ENCODE measurements at places on chromosomes 11 and 22.

DNA sequence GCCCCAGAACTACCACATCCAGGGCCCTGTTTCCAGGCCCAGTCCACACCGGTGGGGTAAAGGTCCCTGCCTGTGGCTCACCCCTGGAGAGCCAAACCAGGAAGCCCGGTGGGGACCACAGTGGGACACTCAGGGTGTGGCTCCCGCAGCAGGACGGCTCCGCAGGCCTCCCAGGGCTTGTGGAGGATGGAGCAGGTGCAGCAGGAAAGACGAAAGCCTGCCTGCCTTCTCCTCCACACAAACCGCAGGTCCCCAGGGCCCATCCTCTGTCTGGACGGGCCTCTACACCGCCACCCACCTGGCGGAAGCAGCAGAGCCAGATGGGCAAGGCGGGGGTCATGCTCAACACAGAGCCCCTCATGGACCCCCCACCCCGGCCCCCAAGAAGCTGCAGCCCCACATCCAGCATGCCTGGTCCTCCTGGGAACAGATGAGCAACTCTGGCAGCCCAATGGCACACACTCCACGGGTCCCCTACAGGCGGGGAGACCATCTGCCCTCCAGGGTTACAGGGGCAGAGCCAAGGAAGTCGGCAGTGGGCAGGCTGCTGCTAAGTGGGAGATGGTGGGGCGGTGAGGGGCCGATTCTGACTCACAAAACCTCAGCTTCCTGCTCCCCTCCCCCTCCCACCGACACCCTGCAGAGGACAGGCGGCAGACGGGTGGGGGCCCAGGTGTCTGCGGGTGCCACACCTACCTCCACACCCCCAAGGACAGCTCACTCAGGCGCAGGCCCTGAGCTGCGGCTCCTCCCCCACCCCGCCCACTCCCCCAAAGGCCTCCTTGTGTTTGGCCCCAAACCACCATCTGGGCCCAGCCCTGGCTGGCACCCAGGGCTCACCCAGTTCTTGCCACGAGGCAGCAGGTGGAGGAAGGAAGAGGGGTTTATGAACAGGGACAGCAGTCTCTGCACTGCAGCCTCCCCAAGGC is 5.2 kb downstream of the SBF1 start:
- DNase-seq = peak; percentile 100

DNA sequence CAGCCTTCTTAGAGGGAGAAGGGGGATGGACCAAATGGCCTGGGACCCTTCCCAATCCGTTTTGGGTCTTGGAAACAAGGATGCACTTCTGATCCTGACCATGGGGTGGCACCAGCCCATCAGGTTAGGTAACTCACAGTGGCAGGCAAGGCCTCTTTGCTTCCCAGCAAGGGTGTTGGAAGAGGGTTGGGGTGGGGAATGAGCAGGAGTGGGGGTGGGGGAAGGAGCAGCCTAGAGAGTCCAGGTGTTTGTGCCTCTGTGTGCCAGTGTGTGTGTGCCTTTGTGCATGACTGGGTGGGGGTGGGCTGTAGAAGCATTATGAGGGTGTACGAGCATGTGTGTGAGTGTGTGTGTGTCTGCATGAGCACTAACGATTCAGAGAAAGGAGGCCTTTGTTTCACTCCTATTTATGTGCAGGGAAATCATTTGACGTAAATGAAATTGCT is 213.1 kb downstream of the INSC start:
- DNase-seq = no peak

GRCh38 chr11:35030716-35031213 is 108.2 kb upstream of the CD44 start:
- no peak for DNase-seq

GRCh38 chr11:32069361-32070058 is 21.4 kb upstream of the RCN1 start:
- DNase-seq = no peak

DNA sequence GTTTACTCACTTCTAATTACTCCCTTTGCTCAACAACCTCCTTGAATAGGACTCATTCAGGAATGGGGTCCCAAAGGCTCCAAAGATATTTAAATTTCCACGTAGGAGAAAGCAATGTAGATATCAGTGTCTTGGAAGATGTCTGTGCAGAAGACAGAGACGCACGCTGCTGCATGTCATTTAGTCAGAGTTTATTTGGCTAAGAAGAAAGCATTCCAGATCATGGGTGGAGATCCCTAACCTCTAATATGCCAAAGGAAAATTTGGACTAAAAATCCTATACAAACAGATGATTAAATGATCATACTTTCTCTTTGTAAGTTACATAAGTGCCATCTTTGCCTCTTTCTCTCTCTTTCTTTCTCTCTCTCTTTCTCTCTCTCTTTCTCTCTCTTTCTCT is at the start of gene OR10D3:
OR10D3 (plus strand) TSS at position 278 of the 400 bp plus-strand sequence. CDS start 1,925 bp downstream, outside the sequence.
- DNase-seq = no peak

- DNase-seq = no peak
Observed at GRCh38 chr11:37849706-37850105, 1251.7 kb upstream of the RAG2 start.

- DNase-seq = no peak
Observed at GRCh38 chr11:112321501-112322172, 61.0 kb upstream of the PLET1 start.

DNA sequence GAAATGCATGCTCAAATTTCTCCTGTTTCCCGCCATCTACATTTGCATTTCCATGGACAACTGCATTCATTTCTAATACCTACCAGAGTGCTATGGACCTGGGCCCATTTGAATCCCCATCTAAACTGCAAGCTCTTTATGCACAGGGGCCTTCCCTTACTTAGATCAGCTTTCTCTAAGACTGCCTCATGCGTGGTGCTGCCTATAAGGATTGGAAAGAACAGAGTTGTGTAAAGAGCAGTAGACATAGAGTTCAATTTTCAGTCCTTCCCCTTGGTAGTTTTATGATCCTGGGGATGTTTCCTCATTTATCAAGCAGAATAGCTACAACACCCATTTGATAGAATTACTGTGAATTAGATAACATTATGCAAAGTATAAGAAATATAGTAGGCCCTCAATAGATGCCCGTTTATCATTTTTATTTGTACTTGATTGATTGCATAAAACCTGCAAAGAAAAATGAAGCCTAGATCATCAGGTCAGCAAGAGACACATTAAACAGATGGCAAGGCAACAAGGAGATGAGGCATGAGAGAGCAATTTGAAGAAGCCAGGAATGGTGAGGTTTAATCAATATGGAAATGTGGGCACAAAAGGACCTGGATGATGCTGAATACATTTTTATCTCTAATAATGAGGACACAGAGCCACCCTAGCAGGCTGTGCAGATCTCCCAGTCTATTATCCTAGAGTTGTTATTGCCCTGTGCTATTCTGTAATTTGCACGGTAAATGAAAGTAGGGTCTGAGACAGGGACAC is 359.7 kb downstream of the FAM181B start:
- no peak for DNase-seq

- no peak for DNase-seq
Observed at GRCh38 chr11:64084951-64085710, 49.4 kb downstream of the FLRT1 start.

- no peak for DNase-seq
Observed at GRCh38 chr11:80593648-80594374, 1153.0 kb upstream of the TENM4 start.

GRCh38 chr11:95076416-95076815 is 9.7 kb downstream of the SRSF8 start:
- no peak for DNase-seq

- no peak for DNase-seq
Observed at GRCh38 chr11:112221274-112221835, 4.9 kb upstream of the PTS start.

- DNase-seq = no peak
Observed at GRCh38 chr11:92852946-92853345, 116.5 kb upstream of the MTNR1B start.

- DNase-seq = no peak
Observed at GRCh38 chr11:82895437-82896091, 4.7 kb downstream of the PRCP start.

DNA sequence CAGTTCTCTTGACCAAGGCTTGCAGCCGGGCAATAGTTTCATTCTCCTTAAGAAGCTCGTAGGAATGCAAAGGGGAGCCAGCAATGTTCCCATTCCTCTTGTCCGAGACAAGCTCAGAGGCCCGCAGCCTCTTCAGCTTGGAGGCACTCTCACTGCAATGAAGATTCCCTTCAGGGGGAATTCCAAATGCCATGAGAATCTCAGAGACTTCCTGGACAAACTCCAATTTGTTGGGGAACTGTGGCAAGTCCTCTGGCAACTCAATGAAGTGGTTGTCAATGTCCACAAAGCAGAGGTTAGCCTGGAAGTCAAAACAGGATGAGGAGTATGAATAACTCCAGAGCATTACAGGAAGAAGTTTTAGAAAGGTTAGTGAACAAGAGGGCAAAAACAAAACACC is 84.4 kb downstream of the DENND5A start:
- no peak for DNase-seq

GRCh38 chr11:118604566-118604965 is 2.8 kb upstream of the PHLDB1 start:
- DNase-seq = no peak

GRCh38 chr11:78476066-78476465 is 58.4 kb upstream of the GAB2 start:
- no peak for DNase-seq

DNA sequence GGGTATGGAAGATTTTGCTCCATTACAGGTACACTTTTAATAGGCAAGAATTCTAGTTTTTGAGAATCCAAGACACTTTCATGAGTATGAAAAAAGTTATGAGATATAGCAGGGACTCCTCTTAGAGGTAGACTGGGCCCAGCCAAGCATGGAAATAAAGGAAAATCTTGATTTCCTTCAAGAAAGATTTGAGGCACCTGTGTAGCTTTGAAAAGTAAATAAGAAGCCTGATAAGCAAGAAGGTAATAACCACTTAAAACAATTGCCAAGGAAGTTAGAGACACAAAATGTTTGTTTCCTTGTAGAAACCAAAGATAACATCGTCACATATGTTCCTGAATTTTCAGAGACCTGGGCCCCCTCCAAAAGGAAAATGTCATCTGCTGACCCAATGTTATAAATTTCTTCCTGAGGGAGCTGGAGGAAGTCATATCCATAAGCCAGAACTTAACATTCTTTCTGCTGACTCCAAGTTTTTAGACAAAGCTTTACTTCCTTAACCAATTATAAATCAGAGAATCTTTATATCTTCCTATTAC is 314.5 kb upstream of the ANO3 start:
- DNase-seq = no peak

GRCh38 chr11:42465623-42466022 is 846.2 kb upstream of the API5 start:
- DNase-seq = no peak

Data from CD8-positive, alpha-beta T cell (primary cell).